Peyer's patch (tissue), 4 donors: ENCODE measurements at places on chromosomes 7 and 10.

- DNase-seq, result no peak
- H3K27me3 ChIP-seq, result no peaks in the 10 kb centered on the region
- H3K4me3 ChIP-seq, result no peak overlapping the region
- H3K27ac ChIP-seq, result no peak overlapping the region
- H3K36me3 ChIP-seq, result no peaks in the 10 kb centered on the region
- H3K4me1 ChIP-seq, result no peaks in the 10 kb centered on the region
Measured at GRCh38 chr7:17700138-17700537, 240.2 kb downstream of the SNX13 start.

- H3K4me3 ChIP-seq, result no peak overlapping the region
- H3K27me3 ChIP-seq, result no peaks in the 10 kb centered on the region
- no peak overlapping the region for H3K27ac ChIP-seq
Measured at GRCh38 chr7:142303650-142304049, 45.8 kb upstream of the PRSS58 start.

DNA sequence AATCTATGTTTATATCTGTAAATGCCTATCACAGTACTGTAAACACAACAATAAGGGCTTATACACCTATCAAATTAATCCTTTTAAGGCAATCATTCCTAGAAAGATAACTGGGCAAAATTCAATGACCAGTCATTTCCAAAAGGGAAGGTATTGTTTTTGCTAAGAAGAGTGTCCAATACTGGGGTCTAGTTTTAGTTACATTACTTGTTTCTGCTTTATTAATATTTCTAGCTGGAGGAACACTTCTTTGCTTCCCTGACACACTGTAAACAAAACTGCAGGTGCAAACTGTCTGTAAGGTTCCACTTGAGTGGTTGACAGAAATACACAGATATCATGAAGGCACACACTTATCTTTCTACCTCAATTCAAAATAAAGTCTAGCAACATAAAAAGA, 84.2 kb upstream of the FAM133B start:
- no peak overlapping the region for H3K4me3 ChIP-seq
- H3K36me3 ChIP-seq, result peaks cover 4% of the 10 kb centered on the region
- H3K27ac ChIP-seq, result no peak overlapping the region
- H3K4me1 ChIP-seq, result no peaks in the 10 kb centered on the region

DNA sequence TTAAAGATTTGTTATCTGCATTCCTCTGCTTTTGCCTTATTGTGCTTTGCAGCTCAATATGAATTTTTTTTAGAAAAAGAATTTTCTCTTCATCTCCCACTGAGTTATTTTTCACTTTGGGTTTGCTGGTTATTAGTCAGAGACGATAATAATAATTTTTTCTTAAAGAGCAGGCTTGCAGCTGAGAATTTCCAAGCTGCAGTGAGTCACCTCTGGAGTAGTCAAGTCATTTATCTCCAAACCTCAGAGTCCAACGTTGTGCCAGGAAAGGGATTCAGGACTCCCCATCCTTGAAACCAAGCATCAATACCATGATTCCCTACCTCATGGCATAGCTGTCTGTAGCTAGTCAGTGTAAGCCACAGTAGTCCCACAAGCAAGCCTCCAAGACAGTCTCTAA, 15.2 kb upstream of the EGR2 start:
- H3K4me1 ChIP-seq, result no peaks in the 10 kb centered on the region
- H3K4me3 ChIP-seq, result no peak overlapping the region
- no peak overlapping the region for H3K27ac ChIP-seq
- no peaks in the 10 kb centered on the region for H3K27me3 ChIP-seq

DNA sequence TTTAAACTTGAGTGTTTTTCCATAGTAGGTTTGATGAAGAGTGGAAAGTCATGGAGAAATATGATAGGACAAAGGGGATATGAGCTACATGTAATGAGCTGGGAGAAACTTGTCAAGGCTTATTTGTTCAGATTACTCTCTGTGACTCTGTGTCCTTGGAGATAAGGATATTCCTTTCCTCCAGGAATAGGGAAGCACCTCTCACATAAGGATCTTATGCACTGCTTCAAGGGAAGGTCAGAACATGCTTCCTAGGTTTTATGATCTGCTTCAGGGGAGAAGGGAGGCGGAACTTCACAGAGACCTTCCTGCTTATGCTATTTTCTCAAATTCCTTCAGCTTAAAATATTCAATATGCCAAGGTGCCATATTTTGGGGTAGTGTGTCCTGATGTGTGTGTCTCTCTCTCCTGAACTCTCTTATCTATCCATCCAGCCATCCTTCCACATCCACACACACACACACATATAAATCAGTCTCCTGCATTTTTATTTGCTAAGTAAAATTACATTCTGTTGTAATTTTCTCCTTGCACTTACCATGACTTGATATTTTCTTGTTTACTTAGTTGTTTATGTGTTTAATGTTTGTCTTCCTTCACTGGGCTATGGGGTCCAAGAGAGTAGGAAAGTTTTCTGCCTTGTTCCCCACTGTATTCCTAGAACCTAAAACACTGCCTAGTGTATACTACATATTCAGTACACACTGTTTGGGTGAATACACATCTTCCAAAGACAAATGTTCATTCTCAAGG, 26.4 kb downstream of the ARL4A start:
- DNase-seq, result no peak
- no peaks in the 10 kb centered on the region for H3K27me3 ChIP-seq
- H3K27ac ChIP-seq, result peak overlapping the region; percentile 77
- no peaks in the 10 kb centered on the region for H3K4me1 ChIP-seq
- H3K36me3 ChIP-seq, result no peaks in the 10 kb centered on the region

- no peak overlapping the region for H3K27ac ChIP-seq
- peak; percentile 75 for DNase-seq
- H3K4me1 ChIP-seq, result no peaks in the 10 kb centered on the region
- H3K27me3 ChIP-seq, result no peaks in the 10 kb centered on the region
Measured at GRCh38 chr10:17257466-17258321, 29.7 kb downstream of the VIM start.

- no peak overlapping the region for H3K27ac ChIP-seq
- no peaks in the 10 kb centered on the region for H3K4me1 ChIP-seq
- no peak overlapping the region for H3K4me3 ChIP-seq
- H3K36me3 ChIP-seq, result no peaks in the 10 kb centered on the region
- H3K27me3 ChIP-seq, result no peaks in the 10 kb centered on the region
- DNase-seq, result no peak
Measured at GRCh38 chr7:107446988-107447387, 22.9 kb upstream of the GPR22 start.

DNA sequence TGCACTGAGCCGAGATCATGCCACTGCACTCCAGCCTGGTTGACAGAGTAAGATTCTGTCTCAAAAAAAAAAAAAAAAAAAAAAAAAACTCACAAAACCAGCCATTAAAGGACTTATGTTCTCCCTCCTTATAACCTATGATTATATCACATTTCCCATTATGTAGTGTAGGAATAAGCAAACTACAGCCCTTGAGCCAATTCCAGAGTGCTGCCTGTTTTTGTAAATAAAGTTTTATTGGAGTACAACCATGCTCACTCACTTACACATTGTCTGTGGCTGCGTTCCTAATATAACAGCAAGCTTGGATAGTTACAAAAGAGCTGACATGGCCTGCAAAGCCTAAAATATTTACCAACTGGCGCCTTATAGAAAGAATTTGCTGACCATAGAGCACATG, 72.7 kb upstream of the ARID5B start:
- no peak overlapping the region for H3K4me3 ChIP-seq
- no peak for DNase-seq
- H3K36me3 ChIP-seq, result no peaks in the 10 kb centered on the region
- H3K27me3 ChIP-seq, result no peaks in the 10 kb centered on the region
